ENCODE measurements at places on chromosomes 1 and 21.
A peak's percentile ranks its signal among the peaks of the same experiment; 100 is the strongest.

DNA sequence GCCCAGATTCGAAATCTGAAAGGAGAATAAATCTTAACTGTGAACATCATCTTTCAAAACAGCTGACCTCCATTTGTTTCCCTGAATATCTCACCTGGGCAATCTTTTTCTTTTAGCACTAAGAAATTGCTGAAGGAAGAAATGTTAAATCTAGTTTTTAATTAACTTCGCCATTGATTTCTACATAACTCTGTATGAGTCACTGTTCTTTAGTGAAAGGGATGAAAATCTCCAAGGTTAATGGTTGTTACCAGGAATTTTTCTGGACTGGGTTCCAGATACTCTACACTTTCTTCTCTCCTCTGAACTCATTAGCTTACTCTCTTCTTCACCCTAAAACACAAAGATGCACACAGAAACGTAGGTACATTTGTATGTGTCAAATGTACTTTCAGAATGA is 235.7 kb downstream of the BACH1 start:
- DNase-seq = no peak

- no peak for DNase-seq
Observed at GRCh38 chr1:3198371-3199271, 129.6 kb downstream of the PRDM16 start.

- peak; percentile 11 for DNase-seq
Observed at GRCh38 chr1:232669981-232670747, 40.2 kb upstream of the SIPA1L2 start.

GRCh38 chr21:45333583-45334121 is 46.0 kb upstream of the POFUT2 start:
- DNase-seq = peak; percentile 74

DNA sequence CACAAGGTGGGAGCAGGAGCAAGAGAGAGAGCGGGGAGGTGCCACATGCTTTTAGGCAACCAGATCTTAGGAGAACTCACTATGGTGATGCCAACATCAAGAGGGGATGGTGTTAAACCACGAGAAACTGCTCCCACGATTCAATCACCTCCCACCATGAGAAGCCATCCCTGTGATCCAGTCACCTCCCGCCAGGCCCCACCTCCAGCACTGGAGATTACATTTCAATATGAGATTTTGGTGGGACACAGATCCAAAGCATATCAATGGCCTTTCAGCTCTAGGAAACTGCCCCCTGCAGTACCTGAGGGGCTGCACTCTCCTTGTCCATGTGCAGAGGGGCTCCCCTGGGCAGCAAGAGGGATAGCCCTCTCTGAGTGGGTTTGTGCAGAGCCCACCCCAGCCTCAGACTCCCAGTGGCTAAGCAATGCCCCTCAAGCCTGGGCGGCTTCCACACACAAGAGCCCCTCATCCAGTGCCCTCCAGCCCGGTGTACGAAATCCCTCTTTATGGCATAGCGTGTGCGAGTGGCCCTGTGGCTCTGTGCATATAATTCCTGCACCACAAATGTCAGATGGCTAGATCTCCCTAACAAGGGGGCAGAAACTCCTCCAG is 15.5 kb upstream of the PRDM16 start:
- DNase-seq = no peak

DNA sequence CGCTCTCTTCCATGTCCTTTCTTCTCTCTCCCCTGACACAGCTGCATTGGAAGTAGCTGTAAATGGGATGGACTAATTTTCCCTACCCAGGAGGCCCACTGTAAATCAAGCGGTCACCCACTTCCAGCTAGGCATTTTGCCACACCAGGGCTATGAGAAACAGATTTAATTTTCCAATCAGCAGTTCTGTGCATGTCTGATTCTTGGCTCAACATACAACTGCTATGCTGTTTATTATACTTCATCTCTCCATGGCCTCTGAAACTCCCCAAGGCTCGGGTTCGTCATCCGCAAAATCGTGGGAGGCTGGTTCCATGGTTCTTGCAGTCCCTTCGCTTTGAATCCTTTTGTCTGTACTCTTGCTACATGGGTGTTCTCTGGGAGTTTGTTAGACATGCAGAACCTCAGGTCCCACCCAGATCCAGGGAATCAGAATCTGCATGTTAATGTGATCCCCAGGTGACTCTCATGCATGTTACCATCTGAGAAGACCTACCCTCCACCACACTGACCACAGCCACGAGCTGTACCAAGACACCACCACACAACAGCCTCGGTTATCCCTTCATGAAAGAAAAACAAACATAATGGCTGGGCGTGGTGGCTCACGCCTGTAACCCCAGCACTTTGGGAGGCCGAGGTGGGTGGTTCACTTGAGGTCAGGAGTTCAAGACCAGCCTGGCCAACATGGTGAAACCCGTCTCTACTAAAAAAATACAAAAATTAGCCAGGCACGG is 190.5 kb downstream of the GABPA start:
- no peak for DNase-seq

Measured in fibroblast of skin of back (primary cell).